Activated naive CD4-positive, alpha-beta T cell treated with Interleukin-2 at 50 U/mL for 16 hours (primary cell): ENCODE measurements at places on chromosomes 12 and 14.

DNA sequence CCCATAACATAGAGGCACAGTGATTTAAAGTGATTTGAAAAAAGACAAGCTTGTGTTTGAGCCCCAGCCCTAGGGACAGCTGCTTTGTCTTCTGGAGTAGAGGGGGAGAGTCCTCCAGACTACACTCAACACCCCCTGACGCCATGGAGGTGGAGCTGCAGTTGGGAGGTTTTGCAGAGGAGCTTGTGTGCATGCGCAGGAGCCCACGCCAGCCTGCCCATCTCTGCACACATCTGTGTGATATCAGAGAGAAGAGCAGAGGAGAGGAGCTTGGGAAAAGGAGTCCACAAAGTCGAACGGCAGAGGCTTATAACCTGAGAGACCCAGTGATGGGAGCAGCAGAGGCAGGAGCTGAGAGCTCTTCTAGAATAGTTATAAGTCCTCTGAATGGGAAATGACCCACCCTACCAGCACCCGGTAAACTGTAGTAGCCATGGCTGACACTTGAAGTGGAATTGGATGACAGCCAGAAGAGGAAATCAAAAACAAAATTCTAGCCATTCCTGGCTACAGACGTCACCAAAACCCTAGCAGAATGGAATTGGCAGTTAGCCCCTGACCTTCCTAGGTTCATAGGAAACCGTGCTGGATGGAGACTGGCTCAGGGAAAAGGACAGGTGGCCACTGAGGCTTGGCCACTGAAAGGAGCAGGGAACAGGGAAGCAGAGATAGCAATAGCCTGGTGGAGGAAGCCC, 185.1 kb upstream of the VASH1 start:
- no peak for DNase-seq

DNA sequence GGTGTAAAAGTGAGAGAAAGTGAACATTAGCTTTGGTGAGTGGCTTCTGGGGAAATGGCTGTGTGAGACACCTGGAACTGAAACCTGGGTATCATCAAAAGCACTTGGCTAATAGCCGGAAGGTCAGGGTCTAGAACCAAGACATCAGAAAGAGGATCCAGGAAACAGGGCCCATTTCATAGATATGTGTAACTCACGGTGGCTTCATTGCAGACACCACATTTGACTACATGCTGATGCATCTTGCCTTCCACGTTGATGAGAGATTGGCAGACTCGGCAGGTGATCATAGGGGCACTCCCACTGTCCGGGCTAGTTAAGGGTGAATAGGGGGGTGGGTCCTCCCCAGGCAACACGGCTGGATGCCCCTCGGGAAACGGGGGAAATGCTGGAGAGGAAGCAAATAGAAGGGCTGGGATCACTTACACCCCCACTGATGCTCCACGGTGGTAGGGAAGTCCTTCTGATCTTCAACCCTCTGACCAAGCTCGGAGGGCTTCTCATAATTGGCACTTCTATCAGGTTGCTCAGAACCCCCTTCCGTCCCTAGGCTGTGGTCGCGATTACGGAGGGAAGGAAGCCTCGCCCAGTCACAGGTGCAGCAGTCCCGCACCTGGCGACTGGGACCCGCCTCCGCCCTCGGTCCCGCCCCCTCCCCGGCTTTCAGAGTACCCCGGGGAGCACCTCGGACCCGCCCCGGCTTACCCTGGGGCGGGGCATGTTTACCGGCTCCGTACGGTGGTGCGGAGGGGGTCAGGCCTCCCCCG, 593 bp downstream of the PIP4P1 start:
- peak; percentile 52 for DNase-seq

DNA sequence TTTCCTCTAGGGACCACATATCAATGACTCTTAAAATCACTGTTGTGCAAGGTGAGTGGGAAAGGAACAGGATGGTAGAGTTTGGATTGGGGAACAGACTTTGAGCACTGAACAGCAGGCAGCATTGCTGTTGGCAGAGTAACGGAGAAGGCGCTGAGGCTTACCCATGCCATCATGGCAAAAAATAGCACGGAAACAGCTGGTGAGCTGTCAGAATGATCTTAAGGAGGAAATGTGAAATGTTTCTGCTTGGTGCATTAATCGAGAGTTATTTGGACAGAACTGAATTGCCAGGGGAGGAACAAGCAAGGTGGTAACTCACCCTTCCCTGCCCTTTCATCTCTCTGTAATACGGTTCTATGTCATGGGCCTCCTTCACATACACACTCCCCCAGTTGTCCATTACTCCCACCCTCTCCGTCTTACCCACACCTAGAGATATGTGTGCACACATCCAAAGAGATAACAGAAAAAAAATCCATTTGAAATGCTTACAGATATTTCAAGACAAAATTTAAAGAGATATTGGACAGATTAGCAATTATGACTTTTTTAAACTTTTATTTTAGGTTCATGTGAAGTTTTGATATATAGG, 572.5 kb downstream of the DIO2 start:
- no peak for DNase-seq

- no peak for DNase-seq
These were observed 91.1 kb upstream of the FUT8 start for GRCh38 chr14:65321370-65321875.
